ENCODE measurements at places on chromosomes 6 and 20.

- no peak for DNase-seq
Observed at GRCh38 chr6:170107606-170108222, 183.2 kb downstream of the DLL1 start.

GRCh38 chr6:12911427-12911826 is 194.9 kb downstream of the PHACTR1 start:
- peak; percentile 17 for DNase-seq

- DNase-seq = peak; percentile 13
Observed at GRCh38 chr20:36435592-36436541, 105.5 kb upstream of the MYL9 start.

DNA sequence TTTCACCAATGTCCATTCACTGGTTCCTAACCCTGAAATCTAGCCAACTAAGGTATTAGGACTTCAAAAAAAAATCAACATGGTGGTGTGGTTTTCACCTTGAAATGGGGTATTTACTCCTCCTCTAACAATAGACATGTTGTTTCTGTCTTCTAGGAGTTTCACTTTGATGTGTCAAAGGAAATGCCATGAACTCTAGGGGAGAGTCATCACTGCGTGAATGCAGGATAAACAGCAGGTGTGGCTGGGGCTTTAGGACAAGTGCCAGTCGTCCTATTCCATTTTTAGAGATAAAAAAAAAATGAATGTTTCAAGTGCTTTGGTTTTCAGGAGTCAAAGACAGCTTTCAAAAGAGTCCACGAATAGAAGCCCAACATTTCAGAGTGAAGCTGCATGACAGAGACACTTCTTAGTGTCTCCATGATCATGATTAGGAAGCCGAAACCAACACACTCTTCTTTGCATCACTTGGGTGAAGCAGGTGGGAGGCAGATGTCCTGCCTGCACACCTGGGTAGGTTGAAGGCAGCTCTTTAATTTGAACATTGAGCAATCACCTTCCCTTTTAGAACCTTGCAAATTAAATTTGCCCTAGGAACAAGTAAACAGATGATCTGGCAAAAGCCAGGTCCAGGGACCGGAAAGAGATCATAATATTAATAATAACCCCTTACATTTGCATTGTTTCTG is 328.5 kb upstream of the PRDM1 start:
- DNase-seq = no peak

- DNase-seq = no peak
Observed at GRCh38 chr6:25417046-25417605, 138.0 kb downstream of the CARMIL1 start.

GRCh38 chr20:13995086-13995665 is at the start of gene MACROD2:
TSS of gene MACROD2 (plus strand) at chr20:13995516.
- DNase-seq = peak; percentile 90

DNA sequence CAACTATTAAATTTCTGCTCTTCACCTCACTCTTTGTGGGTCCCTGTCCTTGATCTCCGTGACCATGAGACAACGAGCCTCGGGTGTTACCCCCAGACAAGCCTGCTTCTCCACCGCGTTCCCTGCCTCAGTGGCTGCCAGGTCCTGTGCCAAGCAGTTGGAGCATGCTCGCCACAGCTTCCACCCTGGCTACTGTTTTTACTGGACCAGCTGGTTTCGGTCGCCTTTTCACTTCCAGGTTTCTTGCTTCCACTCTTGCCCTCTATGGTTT is 5.6 kb downstream of the TP53RK start:
- no peak for DNase-seq

GRCh38 chr6:110363748-110364147 is 5.6 kb upstream of the METTL24 start:
- no peak for DNase-seq

- no peak for DNase-seq
Observed at GRCh38 chr20:30486103-30486478, 771.4 kb upstream of the DEFB115 start.

DNA sequence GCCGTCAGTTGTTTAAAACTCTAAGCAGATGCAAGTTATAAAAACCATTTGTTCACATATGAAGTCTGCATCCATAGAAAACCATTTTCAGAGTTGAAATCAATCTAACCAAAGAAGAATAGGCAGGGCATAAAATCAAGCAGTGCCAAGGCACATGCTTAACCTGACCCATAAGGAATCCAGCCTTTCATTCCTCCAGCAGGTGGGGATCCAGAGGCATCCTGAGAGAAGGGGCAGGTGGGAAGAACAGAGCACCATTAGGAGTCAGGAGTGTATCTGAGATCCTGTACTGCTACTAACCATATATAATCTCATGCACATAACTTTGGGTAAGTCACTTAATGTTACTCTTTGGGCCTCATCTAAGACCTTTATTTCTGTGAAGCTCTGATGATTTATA is 29.4 kb upstream of the FOXO3 start:
- no peak for DNase-seq

- DNase-seq = no peak
Observed at GRCh38 chr20:6282642-6283041, 159.8 kb upstream of the FERMT1 start.

DNA sequence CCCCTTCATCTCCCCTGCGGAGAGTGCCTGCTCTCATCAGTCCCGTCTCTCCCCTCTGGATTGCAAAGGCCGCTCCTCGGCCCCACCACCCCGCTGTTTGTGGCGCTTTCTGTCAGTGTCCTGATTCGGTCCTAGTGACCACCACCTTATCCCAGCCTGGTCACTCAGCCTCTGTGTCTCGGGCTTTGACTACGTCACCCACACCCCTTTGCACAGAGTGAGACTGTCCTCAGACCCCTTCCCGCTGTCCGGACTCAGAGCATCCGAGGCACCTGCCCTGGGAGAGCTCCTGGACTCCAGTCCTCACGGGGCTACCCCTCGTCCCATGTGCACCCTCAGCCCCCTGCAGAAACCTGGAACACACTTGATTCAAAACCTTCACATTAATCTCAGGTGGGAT is 380.2 kb downstream of the TAF4 start:
- no peak for DNase-seq

DNA sequence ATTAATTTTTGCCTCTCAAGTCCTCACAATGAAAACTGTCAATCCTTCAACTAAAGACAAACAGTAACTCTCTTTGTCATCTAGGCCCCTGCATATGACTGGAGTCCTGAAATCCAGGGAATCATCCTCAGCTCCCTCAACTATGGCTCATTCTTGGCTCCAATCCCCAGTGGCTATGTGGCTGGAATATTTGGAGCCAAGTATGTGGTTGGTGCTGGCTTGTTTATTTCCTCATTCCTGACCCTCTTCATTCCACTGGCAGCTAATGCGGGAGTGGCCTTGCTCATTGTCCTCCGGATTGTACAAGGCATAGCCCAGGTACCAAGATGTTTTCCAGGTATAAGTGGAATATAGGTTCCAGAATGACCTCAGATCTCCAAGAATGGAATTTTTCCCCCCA is 15.4 kb downstream of the SLC17A4 start:
- DNase-seq = no peak

DNA sequence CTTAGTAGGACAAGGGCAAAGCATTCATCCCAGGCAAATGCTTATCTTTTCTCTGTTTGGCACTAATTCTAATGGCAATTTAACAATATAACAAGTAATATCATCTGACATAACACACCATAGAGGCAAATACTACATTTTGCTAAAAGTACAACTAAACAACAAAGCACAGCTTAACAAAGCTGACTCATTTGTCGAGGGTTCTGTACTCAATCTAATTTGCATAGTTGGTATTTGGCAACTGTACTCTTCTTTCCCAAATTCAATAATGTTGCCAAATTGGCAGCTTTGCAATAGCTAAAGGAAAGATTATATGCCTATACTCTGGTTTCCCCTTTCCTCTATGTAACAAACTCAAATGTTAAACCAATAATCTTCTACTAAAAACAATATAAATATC is 461.0 kb downstream of the PKHD1 start:
- no peak for DNase-seq

- DNase-seq = no peak
Observed at GRCh38 chr20:49759266-49759950, 45.7 kb upstream of the B4GALT5 start.

GRCh38 chr6:104784884-104785283 is 74.8 kb downstream of the HACE1 start:
- DNase-seq = peak; percentile 14

DNA sequence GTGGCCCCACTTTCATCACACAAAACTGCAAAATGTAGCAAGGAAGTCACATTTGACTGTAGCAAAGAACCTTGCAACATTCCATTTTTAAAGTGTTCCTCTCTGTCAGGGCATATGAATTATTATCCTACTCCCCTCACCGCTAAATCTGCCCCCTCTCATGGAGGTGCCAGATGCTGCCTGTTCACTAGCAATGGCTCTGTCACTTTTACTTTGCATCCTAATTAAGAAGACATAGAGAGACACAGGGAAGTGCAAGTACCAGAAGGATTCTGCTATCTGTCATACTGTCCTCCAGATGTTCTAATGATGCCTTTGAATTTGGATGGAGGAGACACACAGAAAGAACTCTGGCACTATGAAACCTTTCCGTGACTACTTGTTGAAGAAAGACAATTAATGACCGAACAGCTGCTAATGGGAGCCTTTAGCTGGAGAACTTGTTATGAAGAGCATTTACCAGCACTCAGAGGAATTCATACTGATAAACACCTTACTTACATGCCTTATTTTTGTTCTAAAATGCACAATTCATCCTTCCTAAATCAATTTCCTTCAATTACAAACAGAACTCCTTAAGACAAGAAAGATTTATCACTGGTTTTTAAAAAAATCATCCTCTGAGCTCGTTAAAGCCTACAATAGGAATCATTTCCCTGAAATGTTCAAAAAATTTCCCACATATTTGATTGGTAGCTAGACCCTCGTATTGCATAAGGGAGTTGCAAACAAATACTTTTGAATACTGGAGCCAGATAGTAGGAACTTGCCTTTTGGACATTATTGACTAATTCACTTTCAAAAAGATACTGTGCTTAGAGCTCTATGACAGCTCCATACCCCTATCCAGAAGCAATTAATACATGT is 292.6 kb downstream of the UBE3D start:
- DNase-seq = no peak

DNA sequence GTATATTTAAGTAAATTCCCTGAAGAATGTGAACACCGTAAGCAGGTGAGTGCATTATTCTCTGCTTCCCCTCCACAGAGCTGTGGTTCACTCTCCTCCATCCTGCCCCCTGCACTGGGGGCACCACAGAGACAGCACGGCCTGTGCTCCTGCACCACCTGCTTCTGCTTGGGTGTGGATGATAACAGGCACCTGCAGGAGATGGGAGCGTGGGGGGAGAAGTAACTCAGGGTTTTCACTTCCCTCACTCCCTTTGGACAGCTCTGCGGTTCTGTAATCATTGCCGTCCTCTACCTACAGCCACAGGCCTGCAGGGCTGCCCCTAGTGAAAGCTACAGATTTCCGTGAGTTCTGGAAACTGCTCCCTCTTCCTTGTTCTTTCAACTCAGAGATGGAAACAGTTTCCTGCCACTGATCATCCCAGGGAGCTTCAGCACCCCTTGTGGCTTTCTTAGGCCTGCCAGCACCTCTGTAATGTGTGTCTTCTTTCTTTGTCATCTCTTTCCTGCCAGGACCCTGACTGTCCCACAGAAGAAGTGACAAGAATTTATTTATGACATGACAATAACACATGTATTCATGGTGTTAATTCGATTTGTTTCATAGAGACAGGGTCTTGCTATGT is 21.3 kb upstream of the MICB start:
- DNase-seq = no peak

- no peak for DNase-seq
Observed at GRCh38 chr6:169965657-169966311, 214.4 kb downstream of the ERMARD start.

- DNase-seq = no peak
Observed at GRCh38 chr6:34115915-34116314, 30.0 kb downstream of the GRM4 start.

DNA sequence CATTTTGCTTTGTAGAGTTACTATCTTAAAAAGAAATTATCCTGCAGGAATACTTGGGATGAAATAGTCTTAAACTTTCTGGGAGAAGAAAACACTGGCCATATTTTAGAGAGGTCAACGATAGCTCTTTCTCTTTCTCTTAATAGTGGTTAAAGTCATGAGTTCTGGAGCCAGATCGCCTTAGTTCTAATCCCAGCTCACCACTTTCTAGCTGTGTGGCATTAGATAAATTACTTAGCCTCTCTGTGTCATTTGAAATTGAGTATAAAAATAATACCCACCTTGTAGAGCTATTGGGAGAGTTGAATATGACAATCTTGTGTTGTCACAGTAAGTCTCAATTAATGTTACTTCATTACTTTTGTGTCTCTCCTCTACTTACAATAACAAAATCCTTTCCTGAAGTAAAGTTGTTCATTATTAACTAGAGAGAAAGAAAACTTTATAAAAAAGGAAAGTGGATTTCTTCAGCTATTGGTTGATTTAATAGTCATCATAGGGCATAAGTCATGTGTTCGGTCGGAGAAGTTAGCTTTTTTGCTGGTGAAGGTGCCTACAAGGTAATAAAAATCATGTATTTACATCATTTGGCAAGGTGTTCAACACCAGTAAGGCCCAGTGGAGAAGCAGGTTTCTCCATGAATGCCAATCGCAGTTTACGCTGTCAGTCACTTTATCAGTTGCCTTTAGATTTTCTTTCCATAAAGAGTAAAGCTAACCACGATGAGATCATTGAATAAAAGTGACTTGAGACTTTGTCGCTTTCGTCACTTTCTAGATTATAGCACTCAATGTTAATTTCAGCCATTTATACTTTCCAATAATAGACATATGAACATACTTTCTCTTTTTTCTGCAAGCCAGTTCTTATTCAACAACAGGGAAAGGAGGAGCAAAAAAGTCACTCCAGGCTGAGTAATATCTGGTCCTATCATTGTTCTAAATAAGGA is 2.0 kb downstream of the NEDD9 start:
- no peak for DNase-seq

DNA sequence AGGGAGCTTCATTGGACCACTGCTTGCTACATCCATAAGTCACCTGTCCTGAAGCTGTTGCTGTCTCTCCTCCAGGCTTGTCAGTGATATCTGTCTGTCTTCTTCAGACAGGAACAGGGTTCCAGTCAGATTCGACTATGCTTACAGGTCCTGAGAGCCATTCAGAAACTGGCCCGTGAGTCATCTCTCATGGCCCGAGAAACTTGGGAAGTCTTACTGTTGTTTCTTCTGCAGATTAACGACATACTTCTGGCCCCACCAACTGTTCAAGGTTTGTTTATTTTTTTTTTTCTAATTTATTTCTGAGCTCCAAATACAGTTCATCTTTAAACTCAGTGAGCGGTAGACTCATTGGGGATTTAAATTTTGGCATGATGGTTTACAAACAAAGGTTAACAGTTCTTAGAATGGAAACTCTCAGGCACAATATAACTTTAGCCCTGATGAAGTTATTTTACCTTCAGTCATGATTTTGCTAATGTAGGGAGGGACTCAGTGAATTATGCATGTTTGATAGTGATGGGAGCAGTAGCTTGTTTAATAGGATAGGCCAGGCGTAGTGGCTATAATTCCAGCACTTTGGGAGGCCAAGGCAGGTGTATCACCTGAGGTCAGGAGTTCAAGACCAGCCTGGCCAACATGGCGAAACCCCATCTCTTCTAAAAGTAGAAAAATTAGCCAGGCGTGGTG is 24.7 kb downstream of the RALGAPB start:
- DNase-seq = no peak

- DNase-seq = no peak
Observed at GRCh38 chr6:106502559-106502958, 126.7 kb downstream of the RTN4IP1 start.
